ENCODE measurements at places on chromosomes 16 and 17. TPM values are rescaled to one million over a fixed set of nuclear protein-coding genes. Genes with fewer than 3 reads are reported as not detected.

ZFPM1 gene
- 3.9 TPM for total RNA-seq

KLHDC4 gene
- 26.2 TPM for total RNA-seq

TRPV2 gene
- 49.9 TPM for total RNA-seq

TRIM72 gene
- not detected for total RNA-seq

PRCD gene
- total RNA-seq: 1.2 TPM

HBZ gene
- total RNA-seq: not detected

CCL1 gene
- not detected for total RNA-seq

C16orf92 gene
- total RNA-seq: not detected

CCL4 gene
- total RNA-seq: not detected

MMP28 gene
- total RNA-seq: 1.3 TPM

TXNL4B gene
- total RNA-seq: 7.1 TPM

AOC2 gene
- 0.69 TPM for total RNA-seq

KRTAP4-1 gene
- not detected for total RNA-seq

GCGR gene
- total RNA-seq: not detected

Measured in smooth muscle cell of the umbilical artery (primary cell).